ENCODE measurements at places on chromosomes 3 and 15.
A peak's percentile ranks its signal among the peaks of the same experiment; 100 is the strongest.

DNA sequence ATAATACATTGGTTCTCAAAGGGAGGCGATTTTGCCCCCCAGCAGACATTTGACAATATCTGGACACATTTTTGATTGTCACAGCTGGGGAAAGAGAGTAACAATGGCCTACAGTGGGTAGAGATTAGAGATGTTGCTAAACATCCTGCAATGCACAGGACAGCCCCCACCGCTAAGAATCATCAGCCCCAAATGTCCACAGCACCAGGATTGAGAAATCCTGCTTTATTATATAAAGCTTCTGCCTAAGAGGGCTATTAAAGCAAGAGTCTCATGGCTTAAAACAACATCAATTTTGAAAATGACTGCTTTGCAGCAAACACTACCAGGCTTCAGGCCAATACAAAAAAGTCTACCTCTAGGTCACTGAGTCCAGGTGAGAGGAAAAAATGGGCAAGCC is 68.2 kb downstream of the NTRK3 start:
- no peak for DNase-seq

GRCh38 chr3:25556447-25556846 is 108.3 kb downstream of the TOP2B start:
- DNase-seq = no peak

DNA sequence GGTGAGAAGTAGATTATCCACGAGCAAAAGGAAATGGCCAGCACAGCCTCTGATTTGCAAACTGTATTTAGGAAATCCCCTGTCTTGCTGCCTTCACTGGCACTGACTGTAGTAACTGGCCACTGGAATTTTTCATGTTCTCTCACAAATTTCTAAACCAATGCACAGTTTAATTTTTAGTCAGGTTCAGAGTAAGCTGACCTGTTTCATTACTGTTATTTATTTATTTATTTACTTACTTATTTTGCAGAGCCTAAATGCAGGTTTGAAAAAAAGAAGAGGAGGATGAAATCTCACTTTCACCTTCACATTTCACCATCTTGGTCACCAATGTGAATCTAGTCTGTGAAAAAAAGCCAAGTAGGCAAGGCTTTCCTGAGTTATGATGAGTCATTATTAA is 291.0 kb downstream of the PLOD2 start:
- no peak for DNase-seq

DNA sequence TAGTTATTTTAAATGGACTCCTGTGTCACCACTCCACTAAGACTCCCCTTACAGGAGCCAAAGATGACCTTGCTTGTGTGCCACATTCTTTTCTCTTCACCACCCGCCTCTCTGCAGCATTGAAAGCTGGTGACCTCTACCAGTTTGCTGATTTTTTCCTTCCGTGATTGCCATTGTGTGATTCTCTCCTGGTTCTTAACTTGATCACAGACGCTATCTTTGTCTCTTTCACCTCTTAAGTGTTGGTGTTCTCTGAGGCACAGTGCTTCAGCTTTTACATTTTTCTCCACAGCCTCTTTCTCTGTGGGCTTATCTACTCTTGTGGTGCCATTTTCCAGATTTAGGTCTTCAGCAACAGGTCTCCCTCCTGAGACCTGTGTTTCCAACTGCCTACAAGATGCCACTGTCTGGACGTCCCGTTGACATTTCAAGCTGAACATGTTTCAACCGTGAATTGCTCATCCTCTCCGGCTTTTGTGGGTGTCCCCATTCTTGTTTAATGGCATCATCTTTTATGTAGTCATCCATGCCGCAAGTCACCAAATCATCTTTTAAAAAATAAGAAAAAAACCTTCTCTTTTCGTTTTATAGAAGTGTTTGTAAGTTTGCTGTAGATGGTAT is 26.5 kb downstream of the IQGAP1 start:
- DNase-seq = peak; percentile 27

DNA sequence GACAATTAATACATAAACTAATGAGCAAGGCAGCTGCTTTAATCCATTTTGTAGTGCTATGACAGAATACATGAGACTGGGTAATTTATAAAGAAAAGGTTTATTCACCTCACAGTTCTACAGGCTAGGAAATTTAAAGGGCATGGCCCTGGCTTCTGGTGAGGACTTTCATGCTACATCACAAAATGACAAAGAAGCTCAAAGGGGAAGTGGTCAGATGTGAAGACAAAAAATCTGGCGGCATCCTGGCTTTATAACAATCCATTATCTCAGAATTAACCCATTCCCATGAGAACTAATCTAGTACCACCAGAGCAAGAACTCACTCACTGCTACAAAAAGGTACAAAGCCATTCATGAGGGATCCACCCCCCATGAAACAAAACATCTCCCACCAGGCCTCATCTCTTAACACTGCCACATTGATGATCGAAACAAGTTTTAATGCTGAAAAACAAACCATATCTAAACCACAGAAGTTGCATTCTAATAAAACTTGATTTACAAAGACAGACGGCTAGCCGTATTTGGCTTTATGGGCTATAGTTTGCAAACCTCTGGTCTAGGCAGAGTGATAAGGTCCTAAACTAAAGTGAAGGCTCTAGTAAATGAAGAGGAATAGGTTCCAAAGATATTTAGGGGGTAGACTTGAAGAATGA is 44.2 kb downstream of the GSK3B start:
- no peak for DNase-seq
